ENCODE measurements at places on chromosomes 6 and 20.

- no peak for DNase-seq
Measured at GRCh38 chr6:13624871-13625288, 9.7 kb downstream of the NOL7 start.

DNA sequence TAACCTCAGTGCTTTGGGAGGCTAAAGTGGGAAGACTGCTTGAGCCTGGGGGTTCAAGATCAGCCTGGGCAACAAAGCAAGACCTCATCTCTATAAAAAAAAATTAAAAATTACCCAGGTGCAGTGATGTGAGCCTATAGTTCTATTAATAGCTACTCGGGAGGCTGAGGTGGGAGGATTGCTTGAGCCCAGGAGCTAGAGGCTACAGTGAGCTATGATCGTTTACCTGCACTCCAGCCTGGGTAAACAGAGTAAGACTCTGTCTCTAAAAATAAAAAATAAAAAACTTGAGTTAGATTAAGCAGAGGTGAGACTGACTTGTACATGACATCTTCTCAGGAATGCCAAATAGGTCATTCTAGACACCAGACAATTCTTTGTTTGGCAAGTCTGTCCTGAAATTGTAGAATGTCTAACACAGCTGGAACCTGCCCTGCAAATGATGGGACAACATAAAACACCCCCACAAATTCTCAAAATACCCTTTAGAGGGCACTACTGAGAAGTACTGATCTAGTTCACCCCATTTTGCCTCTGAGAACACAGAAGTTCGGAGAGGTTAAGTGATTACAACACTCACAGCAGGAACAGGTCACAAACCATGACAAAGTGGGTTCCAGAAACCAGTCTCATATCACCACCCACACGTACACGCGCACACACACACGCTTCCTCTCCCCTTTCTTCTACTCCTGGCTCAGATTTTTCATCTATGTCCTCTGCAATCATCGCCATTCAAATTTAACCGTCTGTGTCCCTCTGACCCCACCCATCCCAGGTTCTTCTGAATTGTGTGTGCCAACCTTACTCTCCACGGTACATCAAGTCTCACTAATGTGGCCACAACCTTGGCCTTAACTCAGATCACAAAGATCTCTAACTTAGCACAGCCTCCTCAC, 38.3 kb downstream of the ARHGAP18 start:
- peak; percentile 29 for DNase-seq

GRCh38 chr20:34262488-34263288, 21.5 kb downstream of the ASIP start:
- DNase-seq: no peak

GRCh38 chr6:44035621-44036020, 91.6 kb downstream of the MRPL14 start:
- DNase-seq: no peak

GRCh38 chr20:3224681-3225421, 14.1 kb downstream of the SLC4A11 start:
- DNase-seq: no peak

GRCh38 chr6:79084693-79085092, 6.6 kb upstream of the PHIP start:
- DNase-seq: no peak

GRCh38 chr20:42974347-42974746, 215.4 kb downstream of the PTPRT start:
- DNase-seq: no peak

DNA sequence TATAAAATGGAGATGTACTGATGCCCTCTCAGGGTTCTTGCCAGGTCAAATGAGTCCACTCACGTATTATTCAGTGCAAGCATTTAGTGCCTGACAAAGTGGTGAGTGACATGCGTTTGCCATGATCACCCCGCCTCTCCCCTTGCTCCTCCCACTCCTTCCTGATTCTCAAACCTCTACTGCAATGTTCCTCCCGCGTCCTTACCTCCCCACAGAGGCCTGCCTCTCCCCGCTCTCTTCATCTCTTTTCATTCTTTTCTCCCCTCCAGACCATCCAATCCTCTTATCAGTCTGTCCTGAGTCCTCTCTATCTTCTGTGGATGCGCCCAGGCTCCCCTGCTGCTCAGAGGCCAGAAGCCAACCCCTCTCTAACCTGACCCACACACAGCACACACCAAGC, 40.7 kb downstream of the KCNK5 start:
- no peak for DNase-seq

- DNase-seq: no peak
Measured at GRCh38 chr20:44840826-44841225, 30.5 kb upstream of the RIMS4 start.

DNA sequence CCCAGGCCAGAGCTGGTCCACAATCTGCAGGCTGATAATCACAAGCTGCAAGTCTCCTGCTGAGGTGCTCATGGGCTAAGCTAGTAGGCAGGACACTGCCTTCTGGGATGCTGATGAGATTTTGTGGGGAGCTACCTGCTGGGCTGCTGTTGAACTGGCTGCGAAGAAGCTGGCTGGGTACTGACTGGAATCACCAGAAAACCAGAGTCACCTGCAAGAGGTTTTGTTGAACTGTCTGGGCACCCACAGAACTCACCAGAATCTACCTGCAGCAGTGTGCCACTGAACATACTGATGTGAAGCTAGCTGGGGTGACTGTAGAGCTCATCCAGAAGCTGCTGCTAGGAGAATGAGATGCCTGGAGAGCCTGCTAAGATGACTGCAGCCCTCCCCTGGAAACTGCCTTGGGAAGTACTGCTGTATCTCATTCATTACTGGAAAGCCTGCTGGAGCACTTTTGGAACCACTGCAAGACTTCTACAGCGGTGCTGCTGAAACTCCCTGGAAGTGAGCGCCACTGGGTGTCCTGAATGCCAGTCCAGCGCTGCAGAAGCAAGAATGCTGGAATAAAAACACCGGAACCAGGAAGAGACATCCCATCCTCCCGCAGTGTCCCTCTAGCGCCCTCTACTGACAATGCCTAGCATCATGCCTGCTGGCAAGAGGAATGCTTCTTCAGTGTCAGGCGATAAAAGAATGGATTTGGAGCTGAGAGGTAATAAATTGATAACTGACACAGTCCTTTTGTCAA, 64.9 kb upstream of the ARHGAP18 start:
- DNase-seq: peak; percentile 13

DNA sequence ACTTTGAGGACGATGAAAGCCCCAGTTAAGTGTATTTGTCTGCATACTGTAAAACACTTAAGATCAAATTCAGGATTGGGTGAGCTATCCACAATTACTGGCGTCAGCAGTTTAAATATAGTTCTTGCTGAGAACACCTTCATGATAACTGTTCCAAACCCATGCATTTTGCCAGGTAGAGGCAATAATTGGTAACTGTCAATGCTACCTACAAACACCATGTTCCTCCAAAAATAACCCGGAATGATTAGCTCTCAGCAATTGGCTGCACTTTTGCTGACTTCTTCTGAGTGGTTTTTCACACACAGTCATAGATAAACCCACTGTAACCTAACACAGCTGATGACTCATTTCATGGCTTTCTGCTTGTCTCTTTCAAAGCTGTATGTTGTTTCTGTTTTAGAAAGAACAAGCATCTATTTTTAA, 1358.6 kb upstream of the GJE1 start:
- DNase-seq: no peak

- DNase-seq: no peak
Measured at GRCh38 chr6:35486005-35486925, 10.6 kb downstream of the TEAD3 start.

DNA sequence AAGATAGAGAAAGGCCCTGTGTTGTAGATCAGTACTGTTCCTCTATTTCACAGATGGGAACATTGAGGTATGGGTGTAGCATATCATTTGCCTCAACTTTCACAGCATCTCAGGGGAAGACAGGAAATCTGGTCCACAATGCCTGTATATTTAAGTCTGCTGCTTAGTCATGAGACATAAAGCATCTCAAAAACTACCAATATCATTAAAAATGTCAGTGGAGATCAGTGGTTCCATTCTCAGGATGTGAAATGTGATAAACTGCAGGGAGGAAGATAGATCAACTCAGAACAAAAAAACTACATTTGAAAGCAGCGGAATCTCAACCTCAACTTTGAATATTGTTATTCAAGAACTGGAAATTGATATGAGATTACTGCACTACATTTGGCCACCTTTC, 192.9 kb upstream of the PREP start:
- DNase-seq: no peak

GRCh38 chr6:114892211-114892610, 549.4 kb upstream of the HS3ST5 start:
- no peak for DNase-seq

DNA sequence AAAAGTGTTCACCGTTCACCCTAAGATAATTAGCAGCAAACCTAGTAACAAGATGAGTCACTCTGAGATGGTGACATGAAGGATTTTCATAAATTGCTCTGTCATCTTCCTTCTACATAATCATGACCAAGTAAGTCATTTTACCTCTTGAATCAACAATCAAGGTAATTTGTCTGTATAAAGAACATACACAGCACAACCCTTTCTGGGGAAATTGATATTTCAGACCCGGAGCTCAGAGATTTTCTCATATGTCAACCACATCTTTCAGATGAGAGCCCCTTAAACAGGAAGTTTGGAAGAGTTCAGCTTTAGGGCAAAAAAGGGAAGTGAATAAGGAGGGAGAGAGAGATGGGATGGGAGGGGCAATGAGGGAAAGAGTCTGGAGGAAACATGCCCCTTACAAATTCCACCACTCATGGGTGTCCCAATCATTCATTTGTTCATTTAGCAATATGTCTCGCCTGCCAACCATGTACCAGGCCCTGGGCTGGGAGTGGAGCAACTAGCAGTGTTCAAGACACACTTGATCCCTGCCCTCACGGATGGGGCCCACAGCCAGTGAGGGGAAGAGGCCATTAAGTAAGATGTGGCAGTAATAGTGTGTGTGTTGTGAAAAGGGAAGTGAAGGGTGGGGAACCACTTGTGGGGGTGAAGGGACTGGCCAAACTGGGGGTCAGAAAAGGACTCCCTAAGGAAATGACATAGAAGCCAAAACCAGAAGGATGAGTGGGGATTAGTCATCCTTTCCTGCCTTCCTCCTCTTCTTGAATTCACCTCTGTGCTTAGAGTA, 190.9 kb downstream of the MAFB start:
- DNase-seq: no peak

DNA sequence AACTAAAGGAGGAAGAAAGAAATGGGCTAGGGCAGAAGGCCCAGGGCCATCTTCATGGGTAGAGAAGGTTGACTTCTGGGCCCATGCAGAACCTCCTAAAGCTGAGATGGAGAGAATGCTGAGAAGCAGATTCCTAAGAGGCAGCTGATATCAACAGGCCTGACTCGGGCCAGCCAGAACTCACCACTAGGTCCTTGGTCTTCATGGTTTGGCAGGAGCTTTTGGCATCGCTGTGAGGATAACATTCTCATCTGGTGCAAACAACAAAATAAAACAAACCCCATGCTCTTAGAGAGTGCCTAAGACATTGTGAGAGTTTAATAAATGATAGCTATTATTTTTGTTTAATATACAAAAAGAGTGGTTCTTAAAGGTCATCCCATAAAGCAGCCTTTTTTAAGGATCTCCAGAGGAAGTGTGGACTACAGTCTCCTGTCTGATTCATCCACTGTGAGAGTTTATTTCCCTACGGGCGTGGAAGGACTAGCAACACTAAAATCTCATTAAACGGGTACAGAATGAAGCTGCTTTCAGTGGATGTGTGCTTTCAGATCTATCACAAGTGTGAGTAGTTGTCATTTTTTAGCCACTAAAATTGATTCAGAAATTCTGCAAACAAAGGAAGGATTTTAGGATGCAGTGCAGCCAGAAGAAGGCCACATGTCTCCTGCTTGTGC, 160.0 kb downstream of the PLCB4 start:
- no peak for DNase-seq

DNA sequence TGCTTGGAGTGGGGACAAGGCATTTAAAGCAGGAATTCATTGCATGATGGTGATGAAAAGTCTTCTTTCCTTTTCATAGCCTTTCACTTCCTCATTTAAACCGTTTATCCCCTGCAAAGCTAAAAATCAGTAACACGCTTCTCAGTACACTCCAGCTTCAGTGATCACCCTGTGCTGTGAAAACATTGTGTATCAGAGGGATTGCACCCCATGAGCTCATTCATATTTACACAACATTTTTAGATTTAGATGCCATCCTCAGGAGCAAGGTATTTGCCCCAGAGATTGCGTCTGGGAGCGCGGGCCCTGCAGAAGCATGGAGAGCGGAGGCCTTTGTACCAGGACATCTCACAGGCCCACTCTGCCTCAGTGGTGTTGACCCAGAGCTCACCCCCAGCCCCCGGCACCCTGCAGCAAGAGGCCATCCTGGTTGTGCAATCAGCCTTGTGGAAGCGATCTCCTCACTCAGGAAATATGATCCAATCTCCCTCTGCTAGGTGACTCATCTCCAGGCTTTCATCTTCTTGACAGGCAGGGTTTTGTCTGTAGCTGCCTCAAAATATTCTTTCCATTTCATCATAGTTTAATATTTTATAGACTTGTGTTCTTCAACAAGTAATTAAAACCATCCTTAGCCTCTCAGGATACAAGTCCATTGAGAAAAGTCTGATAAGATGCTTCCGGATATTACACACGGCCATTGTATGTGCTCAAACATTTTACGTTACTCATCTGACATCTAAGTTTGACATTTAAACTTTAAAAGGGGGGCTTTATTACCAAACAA, 38.9 kb upstream of the THBS2 start:
- no peak for DNase-seq

DNA sequence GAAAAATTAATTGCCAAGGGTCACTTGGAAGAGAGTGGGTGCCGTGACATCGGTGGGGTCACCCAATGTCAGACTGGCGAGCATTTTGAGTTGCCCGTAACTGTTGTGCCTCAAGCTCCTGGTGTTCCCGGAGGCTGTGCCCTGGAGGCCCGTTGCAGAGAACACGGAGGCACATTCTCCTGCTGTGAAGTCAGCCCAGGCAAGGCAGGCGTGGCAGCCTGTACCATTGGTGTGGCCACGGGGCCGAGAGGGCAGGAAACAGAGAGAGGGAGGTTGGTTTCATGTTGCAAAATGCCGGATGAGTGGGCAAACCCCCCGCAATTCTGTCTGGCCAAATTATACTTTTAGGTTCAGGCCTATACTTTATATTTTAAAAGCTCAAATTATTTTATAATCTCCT, 81.2 kb downstream of the THBS2 start:
- no peak for DNase-seq

Data from stimulated activated CD8-positive, alpha-beta memory T cell treated with anti-CD3 and anti-CD28 coated beads, Interleukin-4, amount 100 ng/mL, for 4 hours (primary cell).